ENCODE measurements at places on chromosomes 13 and 19. TPM values are rescaled to one million over a fixed set of nuclear protein-coding genes. Genes with fewer than 3 reads are reported as not detected.

DNA sequence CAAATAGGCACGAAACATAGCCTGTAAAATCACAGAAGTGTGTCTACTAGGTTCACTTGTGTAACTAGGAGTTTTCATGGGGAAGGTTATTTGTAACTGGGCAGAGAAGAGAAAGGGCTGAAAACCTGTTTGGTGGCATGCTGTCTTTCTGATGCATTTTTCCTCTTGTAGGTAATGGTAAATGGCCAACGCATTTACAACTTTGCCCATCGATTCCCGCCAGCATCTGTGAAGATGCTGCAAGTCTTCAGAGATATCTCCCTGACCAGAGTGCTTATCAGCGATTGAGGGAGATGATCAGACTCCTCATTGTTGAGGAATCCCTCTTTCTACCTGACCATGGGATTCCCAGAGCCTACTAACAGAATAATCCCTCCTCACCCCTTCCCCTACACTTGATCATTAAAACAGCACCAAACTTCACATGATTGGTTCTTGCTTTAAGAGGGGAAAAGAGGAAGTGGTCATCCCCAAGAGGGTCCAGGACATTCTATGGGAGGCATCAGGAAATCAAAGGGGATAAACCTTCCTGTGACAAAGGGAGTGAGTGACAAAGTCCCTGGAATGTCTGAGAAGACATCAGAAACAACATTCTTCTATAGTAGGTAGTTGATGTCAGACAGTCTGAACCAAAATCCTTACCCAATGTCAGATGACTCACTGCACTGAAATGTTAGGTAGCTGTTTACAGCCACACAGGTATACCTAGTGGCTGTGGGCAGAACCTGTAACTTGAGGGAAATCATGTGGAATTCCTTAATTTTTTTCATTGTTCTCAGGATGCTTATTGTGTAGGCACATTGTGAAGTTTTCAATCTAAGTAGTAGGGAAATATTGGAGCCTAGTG, 5.0 kb downstream of the LGALS14 start:
- DNase-seq, result no peak

DNA sequence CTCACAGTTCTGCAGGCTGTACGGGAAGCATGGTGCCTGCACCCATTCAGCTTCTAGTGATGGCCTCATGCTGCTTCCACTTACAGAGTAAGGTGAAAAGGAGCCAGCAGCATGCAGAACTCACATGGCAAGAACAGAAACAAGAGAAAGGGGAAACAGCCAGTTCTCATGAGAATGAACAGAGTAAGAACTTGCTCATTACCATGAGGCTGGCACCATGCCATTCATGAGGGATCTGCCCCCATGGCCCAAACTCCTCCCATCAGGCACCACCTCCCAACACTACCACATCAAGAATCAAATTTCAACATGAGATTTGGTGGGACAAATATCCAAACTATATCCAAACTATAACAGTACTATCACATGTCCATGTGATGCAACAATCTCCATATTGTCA, 72.1 kb downstream of the KATNAL1 start:
- no peak for DNase-seq

The PPP1R12C gene
- 47.8 TPM for polyA plus RNA-seq

GRCh38 chr13:27005976-27006518, 165.6 kb downstream of the USP12 start:
- no peak for DNase-seq

- DNase-seq, result no peak
Measured at GRCh38 chr19:9058905-9059667, 27.8 kb upstream of the OR1M1 start.

The SULT2B1 gene
- 0.18 TPM for polyA plus RNA-seq

DNA sequence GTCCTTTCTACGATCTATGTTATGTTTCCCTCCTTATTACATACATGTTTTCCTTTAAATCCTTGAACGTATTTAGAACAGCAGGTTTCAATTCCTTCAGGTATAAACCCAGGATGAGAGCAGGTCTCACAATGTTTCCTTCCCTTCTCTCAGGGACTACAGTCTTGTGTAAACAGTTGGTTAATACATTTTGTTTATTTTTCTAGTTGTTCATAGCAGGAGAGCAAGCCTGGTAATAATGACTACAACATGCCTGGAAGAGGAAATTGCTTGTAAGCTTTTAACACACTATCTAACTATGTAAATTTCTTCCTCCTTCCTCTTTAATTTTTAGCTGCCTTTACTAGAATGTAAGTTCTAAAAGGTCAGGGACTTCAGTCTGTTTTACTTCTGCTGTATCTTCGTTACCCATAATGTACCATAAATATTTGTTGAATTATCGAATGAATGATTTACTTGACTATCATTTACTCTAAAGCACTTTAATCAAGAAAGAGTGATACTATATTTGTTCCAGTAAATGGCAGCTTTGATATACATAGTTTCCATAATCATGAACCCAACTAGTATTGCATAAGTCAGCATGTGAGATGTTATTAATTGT, 28.9 kb upstream of the TNFRSF19 start:
- no peak for DNase-seq

GRCh38 chr13:44181931-44182330, 191.7 kb upstream of the SERP2 start:
- no peak for DNase-seq

DNA sequence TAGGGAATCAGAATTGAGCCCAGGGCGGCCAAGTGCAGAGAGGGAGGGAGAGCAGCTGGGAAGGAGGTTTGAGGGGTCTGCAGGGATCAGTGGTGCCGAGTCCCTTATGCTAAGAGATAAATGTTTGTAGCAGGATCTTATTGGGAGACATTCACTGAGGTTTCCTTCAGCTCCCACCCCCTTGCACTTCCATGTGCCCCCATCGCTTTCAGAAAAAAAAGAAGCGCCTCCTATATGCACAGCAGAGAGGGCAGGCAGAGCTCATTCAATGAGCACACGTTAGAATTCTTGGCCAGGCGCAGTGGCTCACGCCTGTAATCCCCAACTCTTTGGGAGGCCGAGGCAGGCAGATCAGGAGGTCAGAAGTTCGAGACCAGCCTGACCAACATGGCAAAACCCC, 28.0 kb downstream of the CYP4F2 start:
- DNase-seq, result no peak

- peak; percentile 35 for DNase-seq
Measured at GRCh38 chr13:30569901-30570576, 47.7 kb upstream of the USPL1 start.

GRCh38 chr13:25489238-25489637, 117.5 kb downstream of the ATP8A2 start:
- DNase-seq, result no peak

The SLC7A9 gene
- 0.58 TPM for polyA plus RNA-seq

The VSTM2B gene
- polyA plus RNA-seq, result 0.15 TPM

DNA sequence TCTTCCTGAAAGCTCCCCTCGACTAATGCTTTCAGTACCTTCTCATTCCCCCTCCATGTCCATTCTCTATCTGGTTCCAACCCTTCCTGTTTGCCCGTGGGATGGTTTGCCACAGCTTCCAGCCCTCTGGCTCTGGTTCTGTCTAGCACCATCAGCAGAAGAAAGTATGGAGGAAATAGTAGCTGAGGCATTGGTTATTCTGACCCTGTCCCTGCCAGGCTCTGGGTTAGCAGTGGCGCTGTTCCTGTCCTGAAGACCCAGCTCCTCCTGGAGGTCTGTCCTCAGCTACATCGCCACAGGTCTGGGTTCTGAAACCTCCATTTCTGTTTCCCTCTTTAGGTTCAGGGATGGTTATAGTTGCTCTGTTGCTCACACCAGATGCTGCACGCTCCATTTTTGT, 604.6 kb upstream of the GPC6 start:
- DNase-seq, result no peak

DNA sequence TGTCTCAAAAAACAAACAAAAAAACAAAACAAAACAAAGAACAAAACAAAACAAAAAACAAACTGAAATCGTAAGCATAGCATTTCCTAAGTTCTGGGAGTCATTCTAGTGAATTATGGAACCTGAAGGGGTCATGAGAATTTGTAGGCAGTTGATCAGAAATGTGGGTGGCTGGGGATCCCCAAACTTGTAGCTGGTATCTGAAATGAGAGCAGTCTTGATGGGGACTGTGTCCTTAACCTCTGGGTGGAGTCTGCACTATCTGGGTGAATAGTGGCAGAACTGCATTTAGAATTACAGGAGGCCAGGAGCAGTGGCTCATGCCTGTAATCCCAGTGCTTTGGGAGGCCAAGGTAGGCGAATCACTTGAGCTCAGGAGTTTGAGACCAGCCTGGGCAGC, 6.1 kb downstream of the CLEC4G start:
- no peak for DNase-seq

The ANGPTL4 gene
- 1.5 TPM for polyA plus RNA-seq

DNA sequence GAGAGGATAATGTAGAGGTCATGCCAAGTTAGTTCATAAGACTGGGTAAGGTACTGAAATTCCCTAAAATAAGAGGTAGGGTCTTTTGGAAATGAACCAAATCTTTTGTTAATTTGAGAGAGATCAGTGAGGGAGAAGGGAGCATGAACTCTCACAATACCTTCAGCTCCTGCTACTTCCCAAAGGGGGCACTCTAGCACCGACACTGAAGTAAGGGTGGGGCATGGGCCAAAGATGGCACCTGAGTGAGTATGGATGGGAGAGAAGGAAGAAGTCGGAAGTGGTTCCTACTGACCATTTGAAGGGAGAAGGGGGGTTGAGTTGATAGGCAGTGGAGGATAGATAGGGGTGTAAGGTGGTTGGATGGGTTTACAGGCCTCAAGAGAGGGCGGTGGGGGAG, 86.6 kb downstream of the ZNF737 start:
- DNase-seq, result no peak

The SPACA7 gene
- polyA plus RNA-seq, result not detected

DNA sequence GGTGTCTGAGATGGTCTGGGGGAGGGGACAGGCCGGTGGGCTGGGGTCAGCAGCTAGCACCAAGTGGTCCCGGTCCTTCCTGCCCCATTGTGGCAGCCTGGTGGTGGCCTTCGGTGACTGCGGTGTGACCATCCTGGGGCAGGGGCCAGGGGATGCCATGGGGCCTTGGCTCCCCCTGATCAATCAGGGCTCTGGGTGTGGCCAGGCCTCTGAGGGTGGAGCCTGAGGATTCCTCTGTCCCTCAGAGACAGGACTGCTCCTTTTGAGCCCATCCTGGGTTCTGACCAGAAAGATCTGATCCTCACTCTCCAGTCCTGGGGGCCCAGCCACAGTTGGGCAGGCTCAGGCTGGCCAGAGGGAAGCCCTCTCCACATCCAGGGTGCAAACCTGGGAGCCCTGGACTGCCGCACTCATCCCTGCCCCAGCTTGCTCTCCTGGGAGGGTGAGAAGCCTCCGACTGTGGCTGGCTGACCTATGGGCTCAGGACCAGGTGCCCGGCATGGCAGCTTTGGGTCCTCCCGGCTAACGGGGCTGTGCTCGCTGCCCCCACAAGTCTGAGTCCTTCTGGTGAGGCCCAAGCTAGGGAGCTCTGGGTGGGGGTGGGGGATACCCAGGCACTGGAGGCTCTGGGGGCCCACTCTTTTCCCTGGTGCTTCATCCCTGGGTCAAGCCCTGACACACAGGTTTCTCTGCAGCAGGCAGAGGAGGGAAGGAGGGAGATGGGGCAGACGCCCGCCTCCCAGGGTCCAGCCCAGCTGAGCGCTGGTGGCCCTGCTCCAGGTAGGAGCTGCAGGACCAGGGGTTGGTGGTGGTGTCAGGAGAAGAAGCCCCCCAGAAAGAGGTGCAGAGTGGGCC, 59.5 kb downstream of the IER2 start:
- no peak for DNase-seq

GRCh38 chr13:72156760-72157159, 289.8 kb upstream of the DACH1 start:
- no peak for DNase-seq

The CEACAM5 gene
- not detected for polyA plus RNA-seq

The IFNL2 gene
- not detected for polyA plus RNA-seq

GRCh38 chr19:33721735-33722297, 74.9 kb upstream of the KCTD15 start:
- no peak for DNase-seq

The SHISA7 gene
- not detected for polyA plus RNA-seq

The GPR4 gene
- 2.3 TPM for polyA plus RNA-seq

- DNase-seq, result peak; percentile 60
Measured at GRCh38 chr13:80783926-80784565, 443.1 kb upstream of the SPRY2 start.

DNA sequence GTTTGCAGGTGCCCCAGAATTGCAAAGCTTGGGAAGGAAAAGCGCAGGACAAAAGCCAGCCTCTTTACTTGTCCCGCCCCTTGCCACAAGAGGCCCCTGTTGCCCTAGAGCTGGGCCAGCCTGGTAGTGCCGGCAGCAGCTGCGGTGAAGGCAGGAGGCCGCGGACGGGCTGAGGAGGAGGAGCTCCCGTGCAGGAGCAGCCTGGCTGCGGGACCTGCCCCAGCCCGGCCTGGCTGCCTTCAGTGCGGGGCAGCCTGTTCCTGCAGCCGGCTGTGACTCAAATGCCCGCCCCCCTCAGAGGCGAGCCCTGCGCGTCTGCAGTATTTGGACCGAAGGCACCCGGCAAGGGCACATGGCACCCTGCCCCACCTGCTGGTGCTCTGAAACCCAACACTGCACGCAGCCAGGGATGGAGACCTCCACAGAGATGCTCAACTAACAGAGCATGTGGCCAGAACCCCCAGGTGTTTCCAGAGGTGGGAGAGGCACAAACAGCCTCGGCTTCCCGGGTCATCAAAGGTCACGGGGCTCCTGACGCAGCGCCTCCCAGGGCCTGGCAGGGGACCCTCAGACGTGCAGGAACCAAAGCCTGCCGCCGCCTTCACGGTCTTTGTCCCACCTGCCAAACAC, 29.7 kb downstream of the NAXD start:
- no peak for DNase-seq

GRCh38 chr19:50531171-50531612, 17.5 kb upstream of the ASPDH start:
- no peak for DNase-seq

- DNase-seq, result no peak
Measured at GRCh38 chr13:99388334-99388923, 81.2 kb upstream of the GPR183 start.

DNA sequence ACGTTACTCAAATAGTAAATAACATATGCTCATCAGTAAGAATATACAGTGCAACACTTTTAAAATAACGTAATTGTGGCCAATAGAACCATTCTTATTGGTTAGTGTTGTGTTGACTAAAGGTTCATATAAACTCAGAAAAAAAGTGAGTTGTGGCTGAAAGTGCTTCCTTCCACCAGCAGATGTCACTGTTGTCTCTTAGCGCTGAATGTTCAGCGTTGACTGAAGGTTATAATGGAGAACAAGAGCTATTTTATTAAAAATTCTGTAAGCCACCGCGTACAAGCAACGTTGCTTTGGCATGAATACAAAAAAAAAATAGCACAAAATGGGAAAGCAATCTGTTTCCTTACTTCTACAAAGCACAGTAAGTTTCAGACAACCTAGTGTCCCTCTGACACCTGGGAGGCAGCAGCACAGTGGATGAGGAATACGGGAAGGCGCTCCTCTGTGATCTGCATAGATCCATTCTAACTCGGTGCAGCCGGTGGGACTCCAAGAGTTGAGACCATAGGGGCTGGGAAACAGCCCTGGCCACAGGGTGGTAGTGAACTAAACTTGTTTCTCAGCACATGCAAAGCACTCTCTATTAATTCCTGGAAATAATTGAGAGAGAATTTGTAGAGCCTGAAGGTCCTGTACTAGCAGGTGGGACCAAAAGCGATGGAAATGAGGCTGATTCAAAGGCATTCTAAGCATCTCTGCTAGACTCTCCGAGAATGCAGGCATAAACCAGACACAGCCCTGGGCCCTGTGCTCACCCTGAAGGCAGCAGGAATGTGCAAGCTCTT, 23.9 kb upstream of the OXGR1 start:
- DNase-seq, result peak; percentile 68

The ZNF575 gene
- polyA plus RNA-seq, result 1.8 TPM

The HSPB6 gene
- 558 TPM for polyA plus RNA-seq

The TMEM145 gene
- 0.12 TPM for polyA plus RNA-seq

The SLC25A41 gene
- not detected for polyA plus RNA-seq

The ZNF93 gene
- polyA plus RNA-seq, result 11.3 TPM

All from muscle of arm (tissue), 14 donors.